Renal cortical epithelial cell (primary cell): ENCODE measurements at places on chromosomes 16 and 17. TPM values are rescaled to one million over a fixed set of nuclear protein-coding genes. Genes with fewer than 3 reads are reported as not detected.

The SBK1 gene
- total RNA-seq: 0.35 and 0.70 TPM in 2 replicates

The C17orf113 gene
- total RNA-seq: 0.35 and 0.70 TPM in 2 replicates

- peak; percentile 28 for DNase-seq
Measured at GRCh38 chr16:12339686-12340085, 363.2 kb downstream of the SNX29 start.

- no peak for DNase-seq
Measured at GRCh38 chr17:62625870-62626200, 1.6 kb upstream of the MRC2 start.

The PIGS gene
- total RNA-seq: 70.0 and 114 TPM in 2 replicates

The CEP112 gene
- total RNA-seq: 15.3 and 27.0 TPM in 2 replicates

The CORO6 gene
- total RNA-seq: 3.3 and 4.4 TPM in 2 replicates

The KCNH6 gene
- 0.05 TPM in 1 of 2 replicates, not detected in the other for total RNA-seq

- DNase-seq: peak; percentile 43
Measured at GRCh38 chr17:4573669-4574068, 10.7 kb upstream of the SMTNL2 start.

DNA sequence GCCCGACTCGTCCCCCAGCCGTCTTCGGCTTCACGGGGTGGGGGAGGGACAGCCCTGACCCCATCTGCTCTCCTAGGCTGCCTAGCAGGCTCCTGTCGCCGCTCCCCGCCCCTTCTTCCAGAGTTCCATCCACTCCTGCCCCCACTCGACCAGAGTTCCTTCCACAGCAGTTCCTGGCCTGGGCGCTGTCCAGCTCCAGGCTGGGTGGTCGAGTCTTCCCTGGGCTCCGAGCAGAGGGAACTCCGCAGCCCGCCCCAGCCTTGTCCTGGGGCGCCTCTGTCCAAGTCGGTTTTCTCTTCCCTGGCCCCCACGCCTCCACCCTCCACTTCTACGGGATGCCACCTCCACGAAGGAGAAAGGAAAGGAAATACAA lies 1.4 kb downstream of the PYY start:
- DNase-seq: no peak

GRCh38 chr17:55390364-55390977 lies 31.2 kb downstream of the MMD start:
- DNase-seq: no peak

The HLF gene
- 0.52 and 1.9 TPM in 2 replicates for total RNA-seq

The FOXN1 gene
- total RNA-seq: not detected in 2 replicates

The HOXB8 gene
- 8.3 and 65.8 TPM in 2 replicates for total RNA-seq

DNA sequence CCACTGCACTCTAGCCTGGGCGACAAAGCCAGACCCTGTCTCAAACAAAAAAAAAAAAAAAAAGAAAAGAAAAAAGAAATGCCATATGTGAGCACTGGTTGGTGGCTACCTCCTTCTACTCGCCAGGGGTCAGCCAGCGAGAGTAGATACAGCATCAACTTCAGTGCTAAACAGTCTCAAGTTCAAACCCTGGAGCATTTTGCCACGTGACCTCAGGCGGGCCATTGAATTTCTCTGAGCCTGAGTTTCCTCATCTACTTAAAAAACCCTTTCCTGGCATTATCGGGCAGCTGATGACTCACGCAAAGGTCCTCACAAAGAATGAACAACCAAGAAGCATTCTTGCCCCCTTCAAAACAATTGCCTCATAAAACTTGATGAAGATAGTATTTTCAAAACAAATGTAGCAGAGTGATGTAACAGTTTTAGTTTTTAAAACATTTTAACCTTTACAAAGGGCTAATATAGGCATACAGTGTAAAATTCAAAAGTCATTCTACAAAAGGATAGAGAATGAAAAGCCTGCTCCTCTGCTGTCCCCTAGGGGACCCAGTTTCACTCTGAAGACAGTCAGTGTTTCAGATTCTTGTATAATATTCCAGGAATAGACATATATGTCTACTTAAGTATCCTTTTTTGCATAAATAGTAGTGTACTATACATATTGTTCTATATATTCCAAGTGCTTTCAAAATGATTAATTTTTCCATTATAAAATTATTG lies 28.4 kb downstream of the DNAH2 start:
- DNase-seq: peak; percentile 93

- no peak for DNase-seq
Measured at GRCh38 chr16:85479972-85480726, 133.0 kb upstream of the GSE1 start.

GRCh38 chr17:51739245-51739886 lies 419.1 kb downstream of the CA10 start:
- peak; percentile 17 for DNase-seq
